ENCODE measurements at places on chromosomes 13 and 19.

DNA sequence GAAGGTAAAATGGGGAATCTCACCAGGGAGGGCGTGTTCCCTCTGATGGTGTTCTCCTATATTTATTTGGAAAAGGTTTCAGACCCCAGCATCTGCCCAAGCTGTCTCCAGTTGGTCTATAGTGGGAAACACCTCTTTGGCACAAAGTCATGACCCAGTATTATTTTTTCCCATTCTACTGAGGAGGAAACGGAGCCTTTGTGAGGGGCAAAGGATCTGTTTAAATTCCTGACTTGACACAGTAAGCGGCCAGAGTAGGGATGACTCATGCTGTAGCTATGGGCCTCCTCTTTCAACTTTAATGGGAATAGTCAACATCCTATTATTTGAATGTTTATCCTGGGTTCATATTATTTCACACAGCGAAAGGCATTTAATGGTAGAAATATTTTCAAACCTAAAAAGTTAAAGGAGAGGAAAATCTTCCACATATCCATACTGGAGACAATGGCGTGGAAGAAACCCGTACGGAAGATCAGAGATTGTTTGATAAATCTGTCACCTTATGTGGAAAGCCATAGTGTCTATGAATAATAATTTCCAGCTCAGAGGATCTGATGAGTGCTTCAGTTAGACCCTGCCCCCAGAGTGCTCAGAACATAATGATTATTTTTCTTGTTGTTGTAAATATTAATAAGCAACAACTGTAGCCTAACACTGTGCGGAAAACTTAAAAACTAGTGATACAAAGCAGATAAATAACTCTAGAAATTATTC, 126.0 kb downstream of the FOXO1 start:
- peak; percentile 21 for DNase-seq

- no peak for DNase-seq
These were observed 3.0 kb downstream of the ANKRD10 start for GRCh38 chr13:110911880-110912279.

DNA sequence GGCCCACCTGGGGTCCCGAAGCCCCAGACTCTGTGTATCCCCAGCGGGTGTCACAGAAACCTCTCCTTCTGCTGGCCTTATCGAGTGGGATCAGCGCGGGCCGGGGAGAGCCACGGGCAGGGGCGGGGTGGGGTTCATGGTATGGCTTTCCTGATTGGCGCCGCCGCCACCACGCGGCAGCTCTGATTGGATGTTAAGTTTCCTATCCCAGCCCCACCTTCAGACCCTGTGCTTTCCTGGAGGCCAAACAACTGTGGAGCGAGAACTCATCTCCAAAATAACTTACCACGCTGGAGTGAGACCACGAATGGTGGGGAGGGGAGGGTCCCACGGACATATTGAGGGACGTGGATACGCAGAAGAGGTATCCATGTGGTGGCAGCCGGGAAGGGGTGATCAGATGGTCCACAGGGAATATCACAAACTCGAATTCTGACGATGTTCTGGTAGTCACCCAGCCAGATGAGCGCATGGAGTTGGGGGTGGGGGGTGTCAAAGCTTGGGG, 1.0 kb upstream of the ICAM5 start:
- peak; percentile 76 for DNase-seq

GRCh38 chr19:28990522-28990921, 222.4 kb downstream of the UQCRFS1 start:
- DNase-seq, result no peak

GRCh38 chr19:11145536-11145924, 10.1 kb downstream of the SPC24 start:
- DNase-seq, result no peak

DNA sequence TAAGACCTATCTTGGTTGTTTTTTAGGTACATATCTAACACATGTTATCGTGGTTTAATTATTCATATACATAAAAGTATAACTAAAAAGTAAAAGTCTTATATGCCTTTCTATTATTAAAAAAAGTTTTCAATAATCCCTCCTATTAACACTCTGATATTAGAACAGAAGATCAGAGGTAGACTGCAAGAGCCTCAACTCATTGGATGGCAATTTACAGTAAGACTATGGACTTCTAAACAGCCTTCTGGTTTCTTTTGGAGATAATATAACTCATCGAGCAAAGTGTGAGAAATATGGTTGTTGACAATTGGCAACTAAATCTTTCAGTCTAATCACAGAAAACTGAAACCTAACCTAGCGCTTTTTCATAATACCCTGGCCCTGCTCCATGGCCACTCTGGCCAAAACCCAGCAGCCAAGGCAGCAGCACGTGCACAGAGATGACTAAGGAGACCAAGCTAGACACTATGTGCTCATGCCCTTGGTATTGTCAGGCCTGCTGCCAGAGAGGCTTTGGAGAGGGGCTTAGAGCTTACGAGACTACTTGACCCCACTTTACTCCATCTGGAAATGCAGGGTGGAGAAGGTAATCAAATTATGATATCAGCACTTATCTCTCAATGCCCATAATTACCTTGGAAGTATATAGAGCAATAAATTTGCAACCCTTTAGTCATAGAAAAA, 40.6 kb upstream of the EEF1AKMT1 start:
- DNase-seq, result no peak

DNA sequence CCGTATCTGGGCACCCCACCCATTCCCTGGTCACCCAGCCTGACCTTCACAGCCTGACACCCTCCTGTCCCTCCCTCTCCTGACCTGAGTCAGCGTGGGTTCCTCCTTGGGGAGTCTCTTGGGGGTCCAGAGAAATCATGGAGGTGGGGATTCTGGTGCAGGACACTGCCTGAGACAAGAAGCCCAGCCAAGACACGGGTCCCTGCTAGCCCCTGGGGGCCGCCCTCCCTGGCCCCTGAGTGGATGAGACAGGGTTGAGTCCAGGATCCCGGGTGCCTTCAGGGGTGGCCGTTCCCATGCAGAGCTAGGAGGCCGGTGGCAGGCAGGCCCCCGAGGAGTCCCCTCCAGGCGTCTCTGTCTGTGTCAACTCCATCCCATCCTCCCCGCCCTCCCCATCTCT, 1.6 kb downstream of the MAP2K7 start:
- no peak for DNase-seq

- no peak for DNase-seq
These were observed 335.5 kb downstream of the TBC1D4 start for GRCh38 chr13:75146436-75146835.

DNA sequence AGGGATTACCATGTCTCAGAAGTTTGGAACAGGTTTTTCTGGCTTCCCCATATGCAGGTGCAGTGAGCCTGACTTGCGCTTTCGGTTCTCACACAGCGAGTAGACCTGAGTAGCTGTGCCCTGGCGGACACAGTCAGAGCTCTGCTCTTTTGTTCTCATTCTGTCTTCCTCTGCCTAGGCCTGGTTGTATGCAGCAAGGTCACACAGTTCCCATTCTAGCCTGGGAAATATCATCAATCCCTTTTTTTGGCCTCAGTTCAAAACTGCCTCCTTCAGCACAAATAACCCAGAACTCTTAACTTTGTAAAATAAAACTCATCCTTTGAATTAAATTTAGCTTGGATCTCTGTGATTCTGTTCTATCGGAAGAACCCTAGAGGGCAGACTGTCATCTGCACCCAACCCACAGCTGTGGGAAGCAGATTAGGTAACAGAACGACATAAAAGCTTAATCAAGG, 10.2 kb downstream of the OXGR1 start:
- DNase-seq, result peak; percentile 62

DNA sequence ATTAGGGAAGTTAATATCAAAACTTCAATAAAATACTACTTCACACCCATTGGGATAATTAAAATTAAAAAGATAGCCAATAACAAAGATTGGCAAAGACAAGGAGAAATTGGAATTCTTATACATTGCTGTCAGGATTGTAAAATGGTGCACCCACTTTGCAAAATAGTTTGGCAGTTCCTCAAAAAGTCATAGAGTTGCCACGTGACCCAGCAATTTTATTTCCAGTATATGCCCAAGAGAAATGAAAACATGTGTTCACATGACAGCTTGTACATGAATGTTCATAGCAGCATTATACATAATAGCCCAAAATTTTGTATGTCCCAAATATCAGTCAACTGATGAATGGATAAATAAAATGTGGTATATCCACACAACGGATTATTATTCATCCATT, 3.3 kb downstream of the MBD3L1 start:
- DNase-seq, result no peak

GRCh38 chr19:39335168-39335548, 685 bp downstream of the GMFG start:
- no peak for DNase-seq

DNA sequence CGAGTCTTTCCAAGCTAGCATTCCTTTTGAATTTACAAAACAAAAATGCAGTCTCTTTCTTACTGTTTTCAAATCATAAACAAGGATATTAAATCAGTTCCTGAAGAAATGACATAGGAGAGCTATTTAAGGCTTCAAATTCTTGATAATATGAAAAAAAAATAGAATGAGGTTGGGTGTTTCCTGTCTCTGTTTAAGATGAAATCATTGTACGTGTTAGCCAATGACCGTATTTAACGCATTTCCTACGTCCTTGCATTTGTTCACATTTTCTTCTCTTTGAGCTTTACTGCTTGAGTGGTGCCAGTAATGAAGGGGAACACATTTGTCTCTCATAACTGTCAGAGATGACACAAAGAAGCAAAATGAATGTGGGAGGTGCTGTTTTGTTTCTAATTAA, 821.3 kb downstream of the DIAPH3 start:
- DNase-seq, result no peak

DNA sequence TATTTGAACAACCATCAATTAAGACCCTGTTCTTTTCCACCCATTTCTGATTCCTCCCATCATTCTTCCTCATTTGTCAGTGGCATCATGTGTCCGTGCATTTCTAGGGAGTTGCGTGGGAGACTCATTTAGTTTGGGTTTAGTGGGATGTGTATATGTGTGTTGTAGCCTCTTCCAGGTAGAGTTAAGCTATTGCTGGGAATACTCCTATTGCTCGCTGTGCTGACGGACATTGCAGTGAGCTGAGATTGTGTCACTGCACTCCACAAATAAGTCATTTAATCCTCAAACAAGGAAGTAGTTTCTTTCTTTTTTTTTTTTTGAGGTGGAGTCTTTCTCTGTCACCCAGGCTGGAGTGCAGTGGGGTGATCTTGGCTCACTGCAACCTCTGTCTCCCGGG, 42.2 kb upstream of the RCBTB2 start:
- no peak for DNase-seq

- no peak for DNase-seq
These were observed 142.3 kb upstream of the EDNRB start for GRCh38 chr13:78060966-78061365.

DNA sequence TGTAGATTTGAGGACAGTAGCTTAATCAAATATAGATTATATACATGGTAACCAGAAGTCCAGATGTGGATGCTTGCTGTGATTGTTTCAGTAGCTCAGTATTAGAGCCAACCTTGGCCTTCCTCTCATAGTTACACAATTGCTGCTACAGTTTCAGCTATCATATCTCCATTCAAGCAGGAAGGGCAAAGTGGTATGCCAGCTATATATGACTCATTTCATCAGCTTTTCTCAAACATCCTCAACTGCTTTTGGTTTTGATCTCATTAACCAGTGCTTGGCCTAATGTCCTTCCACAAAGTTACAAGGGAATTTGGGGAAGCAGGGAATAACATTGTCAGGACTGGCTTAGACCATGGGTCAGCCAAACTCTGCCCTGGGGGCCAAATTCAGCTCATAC, 73.0 kb upstream of the MAB21L1 start:
- DNase-seq, result no peak

GRCh38 chr13:96238861-96239260, 149.0 kb downstream of the HS6ST3 start:
- no peak for DNase-seq

GRCh38 chr13:91101381-91101780, 246.1 kb upstream of the MIR17HG start:
- DNase-seq, result peak; percentile 58

GRCh38 chr19:40136818-40137217, 46.1 kb upstream of the ZNF780A start:
- no peak for DNase-seq

GRCh38 chr13:107121793-107122192, 553.9 kb upstream of the ARGLU1 start:
- no peak for DNase-seq

- DNase-seq, result no peak
These were observed 16.0 kb upstream of the OLFM2 start for GRCh38 chr19:9952276-9952675.

DNA sequence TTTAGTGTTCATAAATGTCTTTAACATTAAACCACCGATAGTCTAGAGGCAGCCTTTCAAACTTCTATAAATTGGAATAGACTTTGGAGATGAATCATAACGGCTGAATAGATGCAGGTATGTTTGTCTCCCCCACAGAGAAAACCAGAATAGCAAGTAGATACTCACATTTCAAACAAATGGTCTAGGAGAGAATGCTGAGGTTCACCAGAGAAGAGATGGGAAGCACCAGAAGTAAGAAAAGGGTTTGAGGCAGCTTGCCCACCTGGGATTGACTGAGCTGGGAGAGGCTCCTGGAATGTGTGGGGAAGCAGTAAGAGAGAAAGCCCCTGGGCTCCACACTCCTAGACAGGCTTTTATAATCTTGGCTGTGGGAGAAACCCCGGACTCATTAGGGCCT, 6.4 kb downstream of the IGFL3 start:
- no peak for DNase-seq

GRCh38 chr13:90187478-90188350, 1159.8 kb upstream of the MIR17HG start:
- no peak for DNase-seq

DNA sequence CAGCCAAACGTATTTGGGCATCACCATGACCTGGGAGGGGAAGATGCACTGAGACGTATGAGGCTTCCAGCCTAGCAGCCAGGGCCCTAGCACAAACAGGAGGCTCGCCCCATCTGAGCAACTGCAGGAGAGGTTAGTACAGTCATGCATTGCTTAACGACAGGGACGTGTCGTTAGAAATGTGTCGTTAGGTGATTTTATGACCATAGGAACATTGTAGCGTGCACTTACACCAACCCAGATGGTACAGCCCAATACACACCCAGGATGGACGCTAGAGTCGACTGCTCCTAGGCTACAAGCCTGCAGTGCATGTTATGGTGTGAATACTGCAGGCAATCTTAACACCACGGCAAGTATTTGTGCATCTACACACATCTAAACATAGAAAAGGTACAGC, 9.3 kb downstream of the CD177 start:
- DNase-seq, result no peak

- DNase-seq, result no peak
These were observed 2.0 kb upstream of the PIK3R2 start for GRCh38 chr19:18150776-18151624.

- peak; percentile 31 for DNase-seq
These were observed 556.3 kb upstream of the ARGLU1 start for GRCh38 chr13:107124129-107124718.

DNA sequence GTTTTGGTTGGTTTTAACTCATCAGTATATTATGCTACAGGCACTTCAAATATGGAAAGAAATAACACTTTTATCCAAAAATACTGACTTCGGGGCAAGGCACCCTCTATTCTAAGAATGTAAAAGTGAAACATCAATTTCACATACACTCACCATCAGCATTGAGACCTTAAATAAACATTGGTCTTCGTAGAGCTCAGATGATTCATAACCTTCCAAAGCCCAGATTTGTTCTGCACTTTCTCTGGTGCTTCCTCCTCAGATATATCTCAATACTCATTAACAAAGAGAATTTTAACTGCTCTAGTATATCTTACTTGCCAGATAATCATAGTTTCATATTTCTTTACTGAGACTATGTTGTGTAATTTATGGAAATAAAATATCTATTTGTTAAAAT, 794.3 kb downstream of the LIG4 start:
- no peak for DNase-seq
